ENCODE measurements at places on chromosomes 1 and 21.

- DNase-seq = no peak
Observed at GRCh38 chr1:23500466-23500865, 16.5 kb upstream of the ASAP3 start.

GRCh38 chr21:20276954-20277353, 721.3 kb upstream of the NCAM2 start:
- DNase-seq = no peak

DNA sequence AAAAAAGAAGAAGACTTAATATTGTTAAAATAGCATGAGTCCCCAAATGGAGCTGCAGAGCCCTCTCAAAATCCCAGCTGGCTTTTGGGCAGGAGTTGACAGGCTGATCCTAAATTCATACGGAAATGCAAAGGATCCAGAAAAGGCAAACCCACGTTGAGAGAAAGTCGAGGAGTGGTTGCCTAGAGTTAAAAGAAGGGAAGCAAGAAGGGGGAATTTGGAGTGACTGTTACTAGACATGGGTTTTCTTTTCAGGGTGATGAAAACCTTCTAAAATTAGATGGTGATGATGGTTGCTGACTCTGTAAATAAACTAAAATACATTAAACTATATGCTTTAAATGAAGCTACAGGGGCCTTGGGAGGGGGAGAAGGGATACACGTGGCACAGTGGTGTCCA, 1.6 kb downstream of the DNMT3L start:
- DNase-seq = no peak

GRCh38 chr1:85078903-85079302, 30.6 kb upstream of the MCOLN3 start:
- DNase-seq = no peak
